PC-9 (cell line): ENCODE measurements at places on chromosomes 5 and 9. TPM values are rescaled to one million over a fixed set of nuclear protein-coding genes. Genes with fewer than 3 reads are reported as not detected.

The SPATA31A3 gene
- total RNA-seq, result not detected in 2 replicates

The TXNDC8 gene
- not detected in 2 replicates for total RNA-seq

The TMEM252 gene
- not detected in 2 replicates for total RNA-seq

The FOXD4L3 gene
- total RNA-seq, result not detected in 2 replicates

The FAXDC2 gene
- total RNA-seq, result 0.70 and 0.73 TPM in 2 replicates

The SOX30 gene
- total RNA-seq, result 0.11 TPM in 1 of 2 replicates, not detected in the other

The SPINK6 gene
- total RNA-seq, result not detected in 2 replicates

The HTR1A gene
- not detected in 2 replicates for total RNA-seq

The ANKRD18A gene
- total RNA-seq, result 4.2 and 4.9 TPM in 2 replicates

The CDH6 gene
- total RNA-seq, result not detected in 2 replicates

The SLC1A1 gene
- 2.9 and 3.1 TPM in 2 replicates for total RNA-seq

The ST8SIA4 gene
- total RNA-seq, result 2.1 and 2.4 TPM in 2 replicates

The GGTA1 gene
- not detected in 2 replicates for total RNA-seq

The IL4 gene
- not detected in 2 replicates for total RNA-seq

The EQTN gene
- total RNA-seq, result not detected in 2 replicates

The MUSK gene
- not detected in 2 replicates for total RNA-seq

The ESM1 gene
- total RNA-seq, result 0.15 TPM in 1 of 2 replicates, not detected in the other

The HRCT1 gene
- 2.0 and 3.6 TPM in 2 replicates for total RNA-seq

The HCN1 gene
- not detected in 2 replicates for total RNA-seq

The TRIP13 gene
- total RNA-seq, result 56.1 and 74.0 TPM in 2 replicates

The LHX2 gene
- 0.90 and 1.4 TPM in 2 replicates for total RNA-seq

The NREP gene
- not detected in 2 replicates for total RNA-seq

The ATP6V0E1 gene
- total RNA-seq, result 190 and 251 TPM in 2 replicates

The TYRP1 gene
- total RNA-seq, result not detected in 2 replicates

The AQP7 gene
- total RNA-seq, result 0.59 TPM in 1 of 2 replicates, not detected in the other

The CCDC183 gene
- total RNA-seq, result 3.6 and 5.3 TPM in 2 replicates

The PAEP gene
- not detected in 2 replicates for total RNA-seq

The SOHLH1 gene
- not detected in 2 replicates for total RNA-seq

The KIF20A gene
- total RNA-seq, result 63.6 and 88.6 TPM in 2 replicates

The NKD2 gene
- 0.57 and 2.6 TPM in 2 replicates for total RNA-seq

The OR13C3 gene
- total RNA-seq, result not detected in 2 replicates

The C9orf153 gene
- 0.48 and 0.52 TPM in 2 replicates for total RNA-seq

The ANGPTL2 gene
- total RNA-seq, result 0.13 TPM in 1 of 2 replicates, not detected in the other

The CEP72 gene
- total RNA-seq, result 83.3 and 86.8 TPM in 2 replicates
